ENCODE measurements at places on chromosomes 4 and X. TPM values are rescaled to one million over a fixed set of nuclear protein-coding genes. Genes with fewer than 3 reads are reported as not detected.

Gene GBA3
- 13.4 TPM for polyA plus RNA-seq

DNA sequence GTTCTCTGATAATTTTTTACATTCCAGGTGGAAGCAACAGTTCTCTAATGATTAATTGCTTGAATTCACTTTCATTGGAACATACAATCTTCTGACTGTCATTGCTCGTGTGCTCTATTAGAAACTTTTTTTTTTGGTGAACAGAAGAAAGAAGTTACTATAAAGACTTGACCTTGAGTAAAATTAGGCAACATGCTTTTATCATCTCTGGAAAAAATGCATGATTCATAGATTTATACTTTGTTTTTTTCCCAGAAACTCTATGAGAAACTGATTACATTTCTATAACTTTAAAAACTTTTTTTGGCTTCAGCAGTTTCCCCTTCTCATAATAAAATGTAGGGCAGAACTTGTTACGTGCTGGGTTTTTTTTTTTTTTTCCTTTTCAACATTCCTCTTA is 167.6 kb downstream of the ARHGAP10 start:
- no peak for DNase-seq

DNA sequence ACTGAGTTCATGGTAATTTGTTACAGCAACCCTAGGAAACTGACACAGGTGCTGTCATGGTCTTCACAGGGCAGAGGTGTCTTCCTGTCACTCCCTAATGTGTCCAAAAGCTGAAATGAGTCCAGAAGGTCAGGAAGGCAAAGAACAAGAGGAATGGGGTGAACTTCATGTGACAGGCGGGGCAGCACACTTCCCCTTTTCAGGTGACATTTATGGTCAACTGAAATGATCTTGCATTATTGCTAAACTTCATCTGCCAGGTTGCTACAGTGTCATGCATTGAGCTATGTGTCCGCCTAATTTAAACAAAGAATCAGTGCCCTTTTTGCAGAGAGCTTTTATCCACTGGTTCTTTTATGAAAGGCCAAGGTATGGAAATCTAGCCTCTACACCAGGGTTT is 15.9 kb upstream of the CCDC149 start:
- DNase-seq: no peak

Gene CFAP47
- polyA plus RNA-seq: 0.83 TPM

- no peak for DNase-seq
Measured at GRCh38 chr4:84498203-84498934, 723 bp downstream of the NKX6-1 start.

DNA sequence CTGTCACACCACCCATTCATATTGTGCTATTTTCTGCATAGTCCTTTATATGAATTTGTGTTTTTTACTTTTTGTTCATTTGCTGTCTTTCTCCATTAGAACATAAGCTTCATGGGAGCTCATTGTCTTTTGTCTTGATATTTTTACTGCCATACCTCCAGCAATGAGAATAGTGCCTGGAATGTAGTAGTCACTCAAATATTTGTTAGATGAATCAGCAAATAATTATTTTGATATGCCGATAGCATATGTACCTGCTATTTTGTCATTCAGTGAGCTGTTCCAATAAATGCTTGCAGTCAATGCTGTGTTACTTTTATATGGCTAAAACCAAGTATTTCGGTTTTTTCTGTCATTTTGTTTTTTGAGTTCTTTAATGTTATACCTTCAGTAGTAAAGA is 43.5 kb upstream of the SLC25A31 start:
- DNase-seq: no peak

Gene PABPC1L2B
- polyA plus RNA-seq: not detected

DNA sequence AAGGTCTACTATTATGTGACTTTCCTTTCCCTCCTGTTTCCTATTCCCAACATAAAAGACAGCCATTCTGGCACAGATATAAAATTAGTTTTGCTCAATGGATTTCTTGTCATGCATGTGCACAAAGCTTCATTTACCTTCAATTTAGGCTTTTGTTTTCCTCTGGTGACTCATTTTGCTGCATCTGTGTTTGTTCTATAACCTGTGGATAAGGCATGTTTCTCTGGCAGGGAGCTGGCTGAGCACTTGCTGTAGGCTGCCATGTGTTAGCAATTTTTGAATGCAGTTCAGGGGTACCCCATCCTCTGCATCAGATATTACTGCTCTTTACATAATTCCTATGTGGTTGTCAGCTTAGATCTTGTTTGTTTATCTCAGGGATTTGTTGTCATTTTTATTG is 202.8 kb upstream of the GRID2 start:
- no peak for DNase-seq

- DNase-seq: no peak
Measured at GRCh38 chrX:56757327-56757726, 28.3 kb downstream of the NBDY start.

Gene CCDC149
- polyA plus RNA-seq: 17.0 TPM

DNA sequence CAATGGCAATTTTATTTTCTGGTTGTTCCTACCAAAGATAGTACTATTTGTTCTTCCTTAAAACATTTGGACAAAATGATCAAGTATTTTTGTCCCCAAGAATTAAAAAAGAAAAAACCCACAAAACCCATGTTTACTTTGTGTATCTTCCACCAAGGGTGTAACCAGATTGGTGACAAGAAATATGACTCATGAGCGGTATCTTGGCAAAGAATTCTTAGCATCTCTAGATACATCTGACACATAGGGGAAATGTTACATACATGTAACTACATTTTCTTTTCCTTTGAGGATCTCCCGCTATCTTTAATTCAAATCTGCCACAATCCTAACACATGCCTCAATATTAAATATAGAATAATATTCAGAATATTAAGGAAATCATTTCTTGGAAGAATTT is 78.7 kb downstream of the WDFY3 start:
- no peak for DNase-seq

GRCh38 chr4:139559687-139560086 is 3.7 kb upstream of the SETD7 start:
- DNase-seq: no peak

GRCh38 chr4:111126340-111126739 is 503.5 kb upstream of the PITX2 start:
- DNase-seq: no peak

GRCh38 chrX:107565015-107565414 is 63.3 kb upstream of the PRPS1 start:
- no peak for DNase-seq

Gene POLN
- polyA plus RNA-seq: 3.0 TPM

Gene FHIP1A
- 4.7 TPM for polyA plus RNA-seq

- DNase-seq: no peak
Measured at GRCh38 chrX:57138674-57139073, 1.5 kb upstream of the SPIN2A start.

- no peak for DNase-seq
Measured at GRCh38 chrX:17005712-17006368, 59.4 kb downstream of the REPS2 start.

GRCh38 chr4:5757536-5757935 is 46.5 kb downstream of the EVC start:
- no peak for DNase-seq

DNA sequence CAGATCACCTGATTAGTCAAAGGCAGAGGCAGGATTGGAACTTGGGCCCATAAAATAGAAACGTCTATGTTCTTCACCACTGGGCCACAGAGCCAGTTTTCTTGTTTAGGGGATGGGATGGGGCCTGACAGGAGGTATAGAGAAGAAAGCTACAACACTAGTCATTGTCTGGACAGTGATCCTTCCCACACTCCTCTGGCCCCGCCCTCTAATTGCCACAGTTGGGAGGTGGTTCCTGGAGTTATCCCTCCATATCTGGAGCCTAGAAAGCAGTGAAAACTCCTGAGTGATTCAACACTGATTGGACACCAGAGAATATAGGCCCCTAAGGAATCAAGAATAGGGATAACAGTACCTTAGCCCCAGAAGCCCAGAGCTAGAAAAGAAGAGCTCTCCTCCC is 22.9 kb downstream of the RASL11B start:
- DNase-seq: no peak

DNA sequence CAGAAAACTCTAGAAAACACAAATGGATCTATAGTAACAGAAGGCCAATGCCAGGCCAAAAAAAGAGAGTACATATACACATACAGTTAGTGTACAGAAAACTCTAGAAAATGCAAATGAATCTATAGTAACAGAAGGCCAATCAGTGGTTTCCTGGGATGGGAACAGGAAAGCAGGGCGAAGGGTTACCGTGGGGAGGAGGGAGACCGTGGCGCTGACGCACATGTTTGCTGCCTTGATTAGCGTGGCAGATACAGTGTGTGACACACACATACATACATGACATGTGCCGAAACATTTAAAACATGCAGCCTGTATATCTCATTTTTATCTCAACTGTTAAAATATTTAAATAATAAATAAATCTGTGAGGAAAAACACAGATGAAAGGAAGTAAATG is 14.7 kb downstream of the GAK start:
- DNase-seq: no peak

DNA sequence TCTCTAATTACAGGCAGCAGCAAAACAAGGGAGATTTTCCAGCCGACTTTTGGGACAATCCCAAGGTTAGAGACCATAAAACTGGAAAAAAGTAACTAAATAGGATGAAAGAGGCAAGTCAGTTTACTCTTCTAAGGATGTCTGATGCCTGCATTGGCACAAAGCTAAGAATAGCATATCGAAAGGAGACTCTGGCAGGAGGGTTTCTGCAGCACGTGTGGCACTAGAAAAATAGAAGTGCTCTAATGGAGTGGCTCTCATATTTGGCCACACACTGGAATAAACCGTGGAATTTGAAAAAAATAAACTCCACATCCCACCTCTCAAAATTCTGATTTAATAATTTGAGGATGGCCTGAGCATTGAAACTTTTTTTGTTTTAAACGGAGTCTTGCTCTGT is 77.2 kb upstream of the ARSJ start:
- no peak for DNase-seq

- no peak for DNase-seq
Measured at GRCh38 chr4:7330811-7331681, 103.7 kb downstream of the PSAPL1 start.

GRCh38 chr4:123783921-123784320 is 387.3 kb downstream of the SPRY1 start:
- DNase-seq: no peak

DNA sequence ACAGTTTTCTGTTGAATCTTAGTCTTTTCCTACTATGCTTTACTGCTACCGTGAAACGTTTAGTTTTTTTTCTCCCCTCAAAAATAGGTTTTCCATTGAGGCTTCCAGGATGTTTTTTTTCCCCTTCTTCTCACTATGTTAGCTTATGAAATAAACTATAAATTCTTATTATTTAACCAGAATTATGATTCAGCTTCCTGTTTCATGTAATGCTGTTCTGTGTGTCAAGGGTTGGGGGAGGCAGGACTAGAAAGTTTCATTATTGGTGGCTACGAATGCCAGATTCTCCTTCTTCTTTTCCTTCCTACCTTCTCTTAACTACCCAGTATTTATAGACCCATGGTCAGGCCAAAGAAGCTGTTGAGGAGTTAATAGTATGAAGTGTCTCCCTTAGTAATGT is 11.8 kb downstream of the CLCN5 start:
- DNase-seq: no peak

DNA sequence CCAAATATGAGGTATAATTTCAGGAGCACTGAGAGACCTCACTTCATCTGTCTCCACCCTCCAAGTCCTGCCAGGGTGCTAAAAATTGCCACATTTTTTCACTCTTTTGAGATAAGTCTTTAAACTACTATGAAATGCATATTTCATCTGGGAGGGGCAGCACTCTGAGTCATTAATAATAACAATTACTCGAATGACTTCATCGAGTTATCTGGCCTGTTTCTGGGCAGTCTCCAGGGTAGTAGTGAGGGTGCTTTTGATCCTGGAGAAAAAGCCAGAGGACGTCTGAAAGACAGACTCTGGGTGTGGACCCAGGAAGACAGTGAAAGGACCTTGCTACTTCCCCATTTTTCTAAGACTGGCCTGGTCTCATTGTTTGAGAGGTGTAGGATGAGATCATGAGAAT is 42.3 kb upstream of the SRD5A3 start:
- no peak for DNase-seq

DNA sequence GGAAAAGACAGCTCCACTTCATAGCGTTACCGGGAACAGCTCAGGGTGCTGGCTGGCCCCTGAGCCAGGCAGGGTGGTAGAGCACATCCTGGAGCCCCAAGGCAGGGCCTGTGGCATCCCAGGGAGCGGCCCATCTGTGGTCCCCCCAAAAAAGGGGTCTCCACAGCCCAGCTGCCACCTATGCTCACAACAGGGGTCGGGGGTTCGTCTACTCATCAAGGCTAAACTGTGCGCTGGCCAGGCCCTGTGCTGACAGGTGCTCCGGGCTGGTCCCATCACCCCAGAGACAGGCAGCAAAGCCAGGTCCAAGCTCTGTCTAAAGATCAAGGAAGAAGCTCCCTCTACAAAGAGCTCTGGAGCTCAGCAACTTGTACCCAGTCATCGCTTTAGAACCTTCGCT is 77.9 kb downstream of the DCTD start:
- DNase-seq: no peak

DNA sequence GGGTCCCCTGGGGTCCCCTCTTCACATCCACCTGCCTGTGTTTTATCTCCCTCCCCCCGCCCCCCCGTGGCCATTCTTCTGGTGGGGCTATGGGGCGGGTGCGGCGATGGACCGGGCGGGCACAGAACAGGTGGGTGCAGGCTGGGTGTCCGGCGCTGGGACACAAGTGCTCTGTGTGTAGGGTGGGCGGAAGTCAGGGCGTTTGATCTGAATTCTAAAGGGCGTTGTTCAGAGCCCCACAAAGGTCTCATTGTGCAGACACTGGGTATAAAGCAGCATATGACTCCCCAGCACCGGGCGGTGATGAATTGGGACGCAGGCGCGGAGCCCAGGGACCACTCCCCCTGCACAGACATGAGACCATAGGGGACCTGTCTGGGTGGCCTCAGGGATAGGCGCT is at the start of gene GJB1:
GJB1 (plus strand) TSS at position 296 of the 400 bp plus-strand sequence. CDS start 484 bp downstream, outside the sequence.
- no peak for DNase-seq

Gene DDX53
- polyA plus RNA-seq: not detected

DNA sequence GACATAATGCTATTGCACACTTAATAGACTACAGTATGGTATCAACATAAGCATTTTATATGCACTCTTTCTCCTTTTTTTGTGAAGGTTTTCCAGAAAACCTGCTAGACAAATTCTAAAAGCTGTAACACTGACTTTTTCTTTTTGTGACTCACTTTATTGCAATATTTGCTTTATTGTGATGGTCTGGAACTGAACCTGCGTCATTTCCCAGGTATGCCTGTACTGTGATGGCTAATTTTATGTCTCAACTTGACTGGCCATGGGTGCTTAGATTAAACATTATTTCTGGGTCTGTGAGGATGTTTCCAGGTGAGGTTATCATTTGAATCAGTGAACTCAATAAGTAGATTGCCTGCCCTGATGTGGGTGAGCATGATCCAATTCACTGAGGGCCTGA is 35.5 kb upstream of the LAMP2 start:
- DNase-seq: no peak
